Activated effector memory CD4-positive, alpha-beta T cell treated with Interleukin-2 at 50 U/mL for 16 hours (primary cell): ENCODE measurements at places on chromosomes 7 and 10.

DNA sequence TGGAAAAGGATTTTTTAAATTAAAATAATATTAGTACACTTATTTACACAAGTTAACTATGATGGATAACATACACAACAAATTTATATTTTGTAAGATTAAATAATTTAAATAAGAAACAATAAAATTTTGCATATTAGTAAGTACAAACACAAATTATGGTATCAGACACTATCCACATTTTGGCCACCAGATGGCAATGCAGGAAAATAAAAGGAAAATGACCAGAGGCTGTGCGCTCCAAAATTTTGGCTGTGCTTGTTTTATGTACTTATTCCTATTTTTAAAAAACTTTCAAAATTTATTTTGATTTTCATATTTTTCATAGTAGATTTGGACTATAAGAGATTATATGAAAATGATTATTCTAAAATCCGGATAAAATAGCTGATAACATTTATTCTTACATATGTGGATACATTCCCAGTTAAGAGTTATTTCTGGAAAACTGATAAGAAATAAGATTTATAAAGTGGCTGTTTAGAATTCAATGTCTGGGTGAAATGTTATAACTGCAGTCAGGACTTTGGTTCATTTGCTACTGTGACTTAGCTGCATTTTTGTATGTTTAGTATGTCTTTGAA lies 274.7 kb upstream of the HGF start:
- no peak for DNase-seq

DNA sequence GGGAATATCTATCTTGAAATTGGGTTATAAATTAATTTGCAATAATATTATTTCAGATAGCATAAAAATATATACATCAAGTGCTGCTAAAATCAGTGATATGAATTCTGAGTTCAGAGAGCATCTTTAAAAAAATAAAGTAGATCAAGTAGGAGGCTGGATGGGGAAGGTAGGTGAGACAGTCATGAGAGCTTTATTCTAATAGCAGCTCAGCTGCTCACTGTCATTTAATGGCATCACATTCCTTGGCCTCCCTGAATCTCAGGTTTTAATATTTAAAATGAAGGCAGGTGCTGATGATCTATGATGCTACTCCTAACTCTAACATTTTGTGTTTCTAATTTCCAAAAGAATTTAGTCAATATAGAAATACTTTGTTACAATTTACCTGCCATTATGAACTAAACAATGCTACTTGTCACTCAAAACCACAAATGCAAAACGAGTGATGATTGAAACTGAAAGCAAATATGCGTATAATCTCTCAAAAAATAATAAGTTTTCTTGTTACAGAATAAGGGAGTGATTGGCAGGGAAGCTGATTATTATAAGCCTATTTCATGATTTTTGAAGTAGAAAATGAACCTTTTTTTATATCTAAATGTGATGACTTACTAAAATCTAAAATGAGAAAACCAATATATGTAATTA lies 147.6 kb upstream of the CSTF2T start:
- DNase-seq, result no peak

DNA sequence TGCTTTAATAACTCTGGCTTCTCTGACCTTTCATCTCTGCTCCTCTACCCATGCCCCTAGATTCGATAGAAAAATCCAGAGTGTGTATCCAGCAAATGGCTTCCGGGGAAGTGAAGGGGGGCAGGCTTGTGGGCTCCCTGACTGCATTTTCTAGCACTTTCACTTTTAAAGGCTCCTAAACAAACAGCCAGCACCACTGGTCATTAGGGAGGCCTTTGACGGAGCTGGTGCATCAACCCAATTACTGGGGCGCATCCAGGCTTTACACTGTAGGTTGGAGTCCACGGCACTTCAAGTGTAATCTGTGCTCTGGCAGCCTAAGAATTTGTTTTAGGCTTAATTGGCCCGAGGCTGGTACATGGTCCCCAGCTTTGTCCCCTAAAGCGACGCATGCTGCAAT lies 291.9 kb downstream of the GFRA1 start:
- DNase-seq, result no peak

DNA sequence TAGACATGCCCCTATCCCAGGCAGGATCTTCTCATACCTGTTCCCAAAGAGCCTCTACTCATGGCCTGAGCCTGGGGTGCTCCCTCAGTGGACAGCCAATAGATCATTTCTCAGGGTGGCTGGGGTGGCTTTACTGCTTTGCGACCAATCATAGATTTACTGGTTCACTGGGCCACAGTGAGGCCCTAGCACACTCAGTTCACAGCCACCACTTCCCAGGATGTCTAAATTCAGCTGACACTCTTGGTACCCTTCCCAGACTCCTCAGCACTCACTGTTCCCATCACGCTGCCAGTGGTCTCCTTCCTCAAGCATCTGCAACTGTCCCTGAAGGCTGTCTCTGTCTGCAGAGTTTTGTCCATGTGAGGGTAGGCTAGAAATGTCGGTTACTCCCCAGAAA lies 50.6 kb downstream of the ARHGAP22 start:
- DNase-seq, result no peak

DNA sequence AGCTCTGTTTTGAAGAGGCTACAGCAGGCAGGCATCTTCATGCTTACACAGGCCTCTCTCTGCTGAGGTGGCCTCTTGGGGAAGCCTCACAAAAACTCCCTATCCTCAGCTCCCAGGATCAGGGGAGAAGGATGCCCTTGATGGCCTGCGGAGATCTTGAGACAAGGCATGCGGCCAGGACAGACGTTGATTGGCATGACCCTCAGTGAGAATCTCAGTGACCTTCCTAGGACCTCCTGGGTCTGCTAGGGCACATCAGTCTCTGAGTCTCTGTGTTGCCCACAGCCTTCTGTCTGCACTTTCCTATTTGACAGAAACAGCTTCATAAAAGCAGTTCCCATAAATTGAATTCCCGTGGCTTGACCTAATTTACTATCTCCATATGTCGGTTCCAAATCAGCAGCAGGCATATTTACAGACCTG lies 1005.8 kb upstream of the C7orf33 start:
- no peak for DNase-seq

DNA sequence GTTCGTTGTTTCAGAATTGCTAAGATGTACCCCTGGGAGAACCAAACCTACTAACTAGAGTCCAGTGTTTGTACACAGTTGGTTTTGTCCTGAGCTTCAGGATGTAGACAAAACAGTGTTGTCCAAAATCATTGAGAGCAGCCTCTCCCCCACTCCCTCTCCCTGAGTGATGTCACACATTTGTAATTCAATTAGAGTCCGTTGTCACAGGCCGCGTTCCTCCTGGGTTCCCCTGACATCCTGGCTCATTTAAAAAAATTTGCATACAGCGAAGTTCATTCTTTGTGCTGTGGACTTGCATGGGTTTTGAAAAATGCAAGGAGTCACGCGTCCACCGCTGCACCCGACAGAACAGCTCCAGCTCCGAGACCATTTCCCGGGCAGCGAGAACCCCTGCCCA lies 10.3 kb downstream of the GRIFIN start:
- DNase-seq, result no peak

GRCh38 chr7:12731214-12731656 lies 43.8 kb downstream of the ARL4A start:
- no peak for DNase-seq

DNA sequence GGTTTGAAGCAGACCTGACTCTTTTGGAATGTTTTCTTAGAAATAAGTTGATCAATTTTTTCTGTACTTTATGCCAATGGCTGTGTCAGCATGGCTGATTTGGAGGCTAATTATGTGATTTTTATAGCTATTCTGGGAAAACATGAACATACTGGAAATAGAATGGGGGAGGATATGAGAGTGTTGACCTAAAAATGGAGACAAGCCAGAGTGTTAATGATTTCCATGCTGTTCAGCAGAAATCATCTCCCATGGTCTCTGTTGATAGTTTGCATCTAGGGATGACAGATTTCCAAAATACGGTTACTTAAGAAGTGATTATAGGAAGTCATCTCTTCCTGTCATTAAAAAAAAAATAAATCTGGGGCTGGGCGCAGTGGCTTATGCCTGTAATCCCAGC lies 32.7 kb upstream of the DMTF1 start:
- DNase-seq, result no peak

DNA sequence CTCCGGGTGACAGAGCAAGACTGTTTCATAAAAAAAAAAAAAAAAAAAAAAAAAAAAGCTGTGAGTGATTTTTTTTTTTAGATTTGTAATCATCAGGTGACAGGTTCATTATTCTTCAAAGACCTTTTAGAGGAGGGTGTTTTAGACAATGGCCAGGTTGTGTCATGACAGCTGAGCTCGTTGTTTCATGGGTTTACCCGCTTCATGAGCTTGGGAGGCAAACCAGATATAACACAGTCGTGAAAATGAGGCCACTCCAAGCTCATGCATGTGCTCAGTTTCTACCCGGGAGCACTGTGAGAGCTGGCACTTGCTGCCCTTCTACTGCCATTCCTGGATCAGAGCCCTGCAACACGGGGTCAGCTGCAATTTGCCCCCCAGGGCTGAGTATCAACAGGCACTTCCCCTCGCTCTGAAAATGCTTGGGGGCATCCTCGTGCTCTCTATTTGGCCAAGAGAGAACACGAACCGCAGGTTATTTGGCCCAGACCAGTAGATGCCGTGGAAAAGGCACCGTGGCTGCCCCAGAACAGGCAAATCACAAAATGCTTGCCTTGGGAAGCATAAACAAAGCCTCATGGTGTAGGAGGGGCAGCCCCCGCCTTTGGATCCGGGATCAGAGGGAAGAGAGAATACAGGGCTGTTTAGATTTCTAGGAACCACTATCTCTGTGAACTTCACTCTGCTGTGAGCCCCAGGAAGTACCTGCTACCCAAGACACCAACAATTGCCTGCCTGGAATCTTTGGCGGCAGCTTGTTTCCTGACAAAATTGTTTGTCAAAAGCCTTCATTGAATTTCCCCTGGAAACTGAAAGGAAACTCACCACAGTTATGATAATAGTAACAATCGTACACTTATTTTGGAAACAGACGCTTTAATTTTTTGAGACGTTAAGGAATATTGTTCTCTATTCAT lies 371.0 kb downstream of the FRMD4A start:
- no peak for DNase-seq

DNA sequence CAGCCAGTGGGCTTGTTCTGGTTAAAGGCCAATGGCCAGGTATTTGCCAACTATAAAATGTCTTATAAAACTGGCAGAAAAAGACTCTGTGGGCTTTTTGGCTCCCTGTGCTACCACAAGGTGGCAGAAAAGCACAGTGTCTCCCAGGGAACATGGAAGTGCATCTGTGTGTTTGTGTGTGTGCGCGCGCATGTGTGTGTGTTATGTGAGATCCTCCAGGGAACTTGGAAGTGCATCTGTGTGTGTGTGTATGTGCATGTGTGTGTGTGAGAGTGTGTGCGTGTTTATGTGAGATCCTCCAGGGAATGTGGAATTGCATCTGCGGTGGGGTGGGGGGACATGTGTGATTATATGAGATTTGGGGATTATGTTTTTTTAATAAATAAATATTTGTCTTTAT lies 30.2 kb upstream of the ABI1 start:
- DNase-seq, result peak; percentile 8

- DNase-seq, result no peak
Observed at GRCh38 chr10:72079356-72079755, 9.0 kb downstream of the SPOCK2 start.

DNA sequence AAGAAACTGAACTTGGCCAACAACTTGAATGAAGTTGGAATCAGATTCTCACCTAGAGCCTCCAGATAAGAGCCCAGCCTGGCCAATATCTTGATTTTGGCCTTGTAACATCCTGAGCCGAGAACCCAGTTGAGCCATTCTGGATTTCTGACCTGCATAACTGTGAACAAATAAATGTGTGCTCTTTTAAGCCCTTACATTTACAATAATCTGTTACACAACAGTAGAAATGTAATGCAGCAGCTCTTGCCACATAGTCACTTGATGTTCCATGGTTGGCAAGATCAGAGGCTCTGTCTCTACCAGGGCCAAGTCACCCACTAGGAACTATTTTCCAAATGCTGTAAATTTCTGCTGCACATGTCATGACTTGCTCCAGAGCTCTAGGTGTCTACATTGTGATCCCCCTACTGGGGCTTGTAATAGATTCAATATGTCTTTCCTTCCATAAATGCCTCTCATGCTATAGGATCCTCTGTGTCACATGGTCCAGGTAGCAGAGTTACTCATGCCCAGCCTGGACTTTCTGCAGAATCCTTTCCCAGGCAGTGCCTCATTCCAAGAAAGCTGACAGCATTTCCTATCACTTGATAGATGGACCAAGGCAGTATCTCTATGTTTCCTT lies 11.4 kb upstream of the RBM20 start:
- DNase-seq, result no peak

GRCh38 chr7:108293149-108293612 lies 163.0 kb upstream of the LAMB4 start:
- DNase-seq, result no peak

GRCh38 chr10:5905854-5906507 lies 15.9 kb downstream of the FBH1 start:
- no peak for DNase-seq

GRCh38 chr10:12741360-12741804 lies 260.1 kb downstream of the CCDC3 start:
- DNase-seq, result no peak

- DNase-seq, result no peak
Observed at GRCh38 chr10:26318672-26319071, 102.1 kb downstream of the GAD2 start.

- no peak for DNase-seq
Observed at GRCh38 chr10:44662051-44662450, 249.1 kb upstream of the TMEM72 start.

GRCh38 chr10:88901206-88901983 lies 21.4 kb downstream of the STAMBPL1 start:
- no peak for DNase-seq

GRCh38 chr7:100090527-100091410 lies 2.0 kb downstream of the COPS6 start:
- DNase-seq, result no peak

DNA sequence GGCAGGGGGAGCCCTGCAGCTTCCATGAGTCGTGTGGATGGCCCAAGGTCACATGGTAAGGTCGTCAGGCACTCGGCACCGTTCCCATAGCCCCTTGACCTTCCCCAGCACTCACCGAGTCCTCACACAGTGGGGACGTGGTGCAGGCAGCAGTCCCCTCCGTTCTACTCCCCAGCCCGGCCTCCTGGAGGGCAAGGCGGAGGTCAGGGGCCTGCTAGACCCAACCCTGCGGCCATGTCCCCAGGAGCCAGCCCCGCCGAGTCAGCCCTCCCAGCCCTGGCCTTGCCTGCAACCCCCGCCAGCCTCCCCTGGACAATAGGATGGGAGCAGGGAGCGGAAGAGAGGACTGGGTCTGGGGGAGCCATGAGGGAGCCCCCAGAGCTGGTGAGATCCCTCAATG lies 65.2 kb downstream of the ELFN1 start:
- no peak for DNase-seq

- no peak for DNase-seq
Observed at GRCh38 chr7:50952544-50952943, 169.8 kb upstream of the GRB10 start.

- DNase-seq, result no peak
Observed at GRCh38 chr10:3761021-3761686, 23.9 kb downstream of the KLF6 start.

- DNase-seq, result no peak
Observed at GRCh38 chr10:114474989-114475388, 70.7 kb upstream of the AFAP1L2 start.

DNA sequence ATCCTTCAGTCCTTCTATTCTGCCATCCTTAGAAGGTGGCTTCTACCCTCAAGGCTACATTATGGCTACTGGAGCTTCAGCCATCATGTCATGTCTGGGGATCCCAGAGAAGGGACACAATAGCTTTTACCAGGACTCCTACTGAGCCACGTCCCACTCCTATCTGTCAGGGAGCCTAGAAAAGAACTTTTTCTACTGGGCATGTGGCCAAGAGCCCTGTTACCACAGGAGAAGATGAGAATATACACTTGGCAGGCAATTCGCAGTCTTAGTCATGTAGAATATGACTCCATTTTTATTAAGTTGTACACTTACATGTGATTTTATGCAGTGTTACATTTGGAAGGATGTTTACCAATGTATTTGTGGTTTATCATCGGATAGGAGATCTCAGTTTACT lies 64.6 kb upstream of the KCNMA1 start:
- DNase-seq, result no peak
